ENCODE measurements at places on chromosomes 13 and 19. TPM values are rescaled to one million over a fixed set of nuclear protein-coding genes. Genes with fewer than 3 reads are reported as not detected.

Gene IQCN
- total RNA-seq = 0.05 TPM

Gene SSC5D
- not detected for total RNA-seq

Gene CIC
- 15.8 TPM for total RNA-seq

Gene MYCBP2
- 3.8 TPM for total RNA-seq

Gene KBTBD7
- total RNA-seq = 0.72 TPM

Gene KLHL1
- total RNA-seq = not detected

Gene GPR32
- not detected for total RNA-seq

Gene PLVAP
- not detected for total RNA-seq

Gene TDRD12
- total RNA-seq = 0.15 TPM

Gene CD22
- not detected for total RNA-seq
